Activated T-cell treated with anti-CD3 and anti-CD28 coated beads, Interleukin-2, amount 50 U/mL, for 72 hours (primary cell): ENCODE measurements at places on chromosomes 12 and 14.

- DNase-seq, result no peak
Observed at GRCh38 chr12:45310627-45310968, 94.7 kb downstream of the ANO6 start.

- no peak for DNase-seq
Observed at GRCh38 chr14:103624860-103625259, 4.2 kb upstream of the KLC1 start.

GRCh38 chr12:109140560-109140959 is 24.2 kb downstream of the ACACB start:
- no peak for DNase-seq

DNA sequence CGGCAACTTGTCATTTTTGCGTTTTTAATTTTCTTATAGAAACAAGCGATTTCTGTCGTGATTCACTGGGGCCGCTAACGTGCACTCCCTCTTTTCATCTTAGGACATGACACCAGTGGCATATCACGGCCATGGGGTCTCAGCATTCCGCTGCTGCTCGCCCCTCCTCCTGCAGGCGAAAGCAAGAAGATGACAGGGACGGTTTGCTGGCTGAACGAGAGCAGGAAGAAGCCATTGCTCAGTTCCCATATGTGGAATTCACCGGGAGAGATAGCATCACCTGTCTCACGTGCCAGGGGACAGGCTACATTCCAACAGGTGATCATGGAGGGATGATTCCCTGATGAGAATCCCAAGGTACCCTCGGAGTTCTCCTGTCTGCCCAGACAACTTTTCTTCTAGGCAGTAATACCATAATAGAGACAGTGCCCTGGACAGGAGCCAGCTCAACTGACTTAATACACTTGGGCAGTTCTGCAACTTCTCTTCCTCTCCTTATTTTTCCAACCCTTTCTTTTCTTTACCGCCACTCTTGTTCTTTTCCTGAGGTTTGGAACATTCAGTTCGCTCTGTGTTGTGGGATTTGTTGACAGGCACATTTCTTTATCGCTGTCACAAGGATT is 821 bp downstream of the TMEM106C start:
- DNase-seq, result peak; percentile 18

DNA sequence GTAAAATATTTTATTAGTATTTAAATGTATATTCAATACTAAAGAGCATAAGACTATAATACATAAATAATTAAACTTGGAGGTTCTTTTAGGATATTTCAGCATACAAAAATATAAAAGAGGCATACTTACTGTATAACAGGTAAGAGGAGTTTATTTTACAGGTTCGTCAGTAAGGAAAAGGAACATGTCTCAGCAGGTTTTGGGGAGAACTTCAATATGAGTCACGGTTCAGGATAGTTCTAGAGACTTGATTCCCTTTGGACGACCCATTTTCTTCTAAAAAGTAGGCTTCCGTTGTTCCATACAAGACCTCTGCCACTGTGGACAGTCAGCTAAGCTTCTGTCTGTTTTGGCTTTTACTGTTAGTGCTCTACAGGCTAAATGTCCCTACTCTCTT is 181.1 kb downstream of the ALX1 start:
- no peak for DNase-seq
